ENCODE measurements at places on chromosomes 11 and 22.
A peak's percentile ranks its signal among the peaks of the same experiment; 100 is the strongest.

DNA sequence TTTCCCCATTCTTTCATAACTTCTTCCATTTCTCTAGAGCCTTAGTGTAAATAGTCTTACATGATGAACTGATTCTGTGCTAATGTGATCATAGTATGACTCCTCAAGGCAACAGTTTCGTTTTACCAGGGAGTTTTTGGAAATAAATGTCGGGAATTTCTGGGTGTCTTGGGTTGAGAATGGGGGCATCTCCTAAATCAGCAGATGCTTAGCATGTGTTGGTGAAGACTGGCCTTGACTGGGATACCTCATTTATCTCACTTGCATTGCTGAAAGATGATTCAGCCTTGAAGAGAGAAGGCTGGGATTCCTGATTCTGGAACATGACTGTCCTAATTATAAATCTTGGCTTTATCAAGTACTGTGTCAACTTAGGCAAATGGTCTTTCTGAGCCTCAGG lies 115.7 kb upstream of the C11orf87 start:
- no peak for DNase-seq

DNA sequence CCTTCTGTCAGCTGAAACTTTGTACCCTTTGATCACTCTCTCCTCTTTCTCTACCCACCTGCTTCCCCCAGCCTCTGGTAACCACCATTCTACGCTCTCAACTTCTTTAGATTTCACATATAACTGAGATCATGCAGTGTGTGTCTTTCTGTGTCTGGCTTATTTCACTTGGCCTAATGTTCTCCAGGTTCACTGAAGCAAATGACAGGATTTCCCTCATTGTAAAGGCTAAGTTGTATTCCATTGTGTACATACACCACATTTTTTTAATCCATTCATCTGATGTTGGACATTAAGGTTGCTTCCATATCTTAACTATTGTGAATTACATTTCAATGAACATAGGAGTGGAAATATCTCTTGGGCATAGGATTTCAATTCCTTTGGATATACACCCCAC lies 207.6 kb downstream of the MIAT start:
- DNase-seq = no peak

GRCh38 chr11:14898906-14899305 lies 6.9 kb upstream of the CYP2R1 start:
- DNase-seq = no peak

- DNase-seq = no peak
Measured at GRCh38 chr11:113242767-113243397, 71.5 kb upstream of the TTC12 start.

DNA sequence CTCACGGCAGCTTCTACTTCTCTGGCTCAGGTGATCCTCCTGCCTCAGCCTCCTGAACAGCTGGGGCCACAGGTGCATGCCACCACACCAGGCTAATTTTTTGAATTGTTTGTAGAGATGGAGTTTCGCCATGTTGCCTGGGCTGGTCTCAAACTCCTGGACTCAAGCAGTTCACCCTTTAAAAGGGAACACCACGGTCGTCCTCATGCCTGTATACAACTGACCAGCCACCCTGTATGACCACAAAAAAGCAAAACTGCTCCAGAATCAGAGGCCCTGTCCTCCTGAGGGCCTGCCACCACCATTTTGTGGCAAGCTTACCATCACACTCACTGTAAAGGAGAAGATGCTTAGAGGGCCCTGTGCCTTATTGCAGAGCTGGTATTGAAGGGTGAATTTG lies 2.2 kb downstream of the GLB1L3 start:
- DNase-seq = peak; percentile 8

- no peak for DNase-seq
Measured at GRCh38 chr22:48802576-48802975, 1025.1 kb downstream of the BRD1 start.

- no peak for DNase-seq
Measured at GRCh38 chr11:61473370-61474012, 35.1 kb upstream of the LRRC10B start.

DNA sequence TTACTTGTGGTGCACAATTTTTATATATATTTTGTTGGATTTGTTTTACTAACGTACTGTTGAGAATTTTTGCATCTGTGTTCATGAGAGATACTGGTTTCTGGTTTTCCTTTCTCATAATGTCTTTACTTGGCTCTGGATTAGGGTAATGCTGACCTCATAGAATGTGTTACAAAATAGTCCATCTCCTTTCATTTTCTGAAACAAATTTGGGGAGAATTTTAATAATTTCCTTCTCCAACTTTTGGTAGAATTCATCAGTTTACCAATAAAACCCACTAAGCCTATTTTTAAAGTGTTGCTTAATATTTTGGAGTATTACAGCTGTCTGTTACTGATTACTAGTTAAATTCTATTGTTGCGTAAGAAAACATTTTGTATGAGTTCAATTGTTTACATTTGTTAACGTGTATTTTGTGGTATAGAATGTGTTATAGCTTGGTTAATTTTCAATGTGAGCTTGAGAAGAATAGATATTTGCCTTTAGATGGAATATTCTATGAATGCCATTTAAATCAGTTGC lies 11.5 kb downstream of the TRIM22 start:
- no peak for DNase-seq

GRCh38 chr11:128069665-128070064 lies 517.7 kb downstream of the ETS1 start:
- no peak for DNase-seq

GRCh38 chr11:63080682-63081081 lies 63.3 kb downstream of the SLC22A24 start:
- no peak for DNase-seq

GRCh38 chr11:15149050-15149449 lies 34.3 kb downstream of the INSC start:
- DNase-seq = no peak

GRCh38 chr22:39478441-39478850 lies 21.6 kb downstream of the MGAT3 start:
- DNase-seq = no peak

DNA sequence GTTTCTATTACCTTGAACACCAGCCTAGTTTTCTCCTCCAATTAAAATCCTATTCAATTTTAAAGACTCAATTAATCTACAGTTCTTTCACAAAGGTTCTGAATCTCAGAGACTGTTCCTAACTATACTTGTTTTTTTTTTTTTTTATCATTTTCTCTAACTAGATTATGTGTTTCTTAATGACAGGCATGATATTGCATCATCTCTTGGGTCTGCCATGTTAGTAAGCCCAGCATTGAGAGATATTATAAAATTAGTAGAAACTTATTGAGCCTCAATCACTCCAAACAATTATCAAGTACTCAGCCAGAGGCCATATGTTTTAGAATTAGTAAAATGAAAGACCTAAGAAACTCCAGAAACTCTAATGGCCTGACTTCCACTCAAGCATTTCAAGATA lies 28.1 kb upstream of the SLC5A12 start:
- DNase-seq = no peak

- no peak for DNase-seq
Measured at GRCh38 chr22:24925586-24926427, 20.7 kb downstream of the LHFPL7 start.

DNA sequence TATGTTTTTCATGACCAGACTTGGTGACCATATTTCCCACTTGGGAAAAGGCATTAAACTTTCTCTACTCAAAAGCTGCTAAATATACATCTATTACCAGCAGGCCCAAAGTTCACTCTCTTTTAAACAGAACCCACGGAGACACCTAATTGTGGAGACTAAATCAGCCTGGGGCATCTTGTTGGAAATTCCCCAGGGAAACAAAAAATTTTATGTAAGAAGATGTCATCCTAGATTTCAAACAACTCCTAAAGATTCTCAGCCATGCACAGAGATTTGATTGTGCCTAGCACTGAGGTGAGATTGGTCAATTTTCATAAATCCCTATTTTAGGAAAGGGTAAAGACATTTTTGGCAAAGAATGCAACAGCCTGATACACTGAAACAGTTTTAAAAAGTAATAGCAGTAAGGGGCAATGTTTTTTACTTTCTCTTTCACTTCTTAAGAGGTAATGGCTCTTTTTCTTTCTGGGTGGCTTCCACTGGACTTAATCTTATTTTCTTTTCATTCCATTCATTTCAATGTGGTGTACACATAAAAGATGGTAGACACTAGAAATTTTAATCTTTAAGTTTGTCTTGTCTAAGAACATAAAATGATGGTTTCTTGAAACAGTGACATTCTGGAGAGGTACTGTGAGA lies 9.6 kb downstream of the OR52N2 start:
- DNase-seq = no peak

DNA sequence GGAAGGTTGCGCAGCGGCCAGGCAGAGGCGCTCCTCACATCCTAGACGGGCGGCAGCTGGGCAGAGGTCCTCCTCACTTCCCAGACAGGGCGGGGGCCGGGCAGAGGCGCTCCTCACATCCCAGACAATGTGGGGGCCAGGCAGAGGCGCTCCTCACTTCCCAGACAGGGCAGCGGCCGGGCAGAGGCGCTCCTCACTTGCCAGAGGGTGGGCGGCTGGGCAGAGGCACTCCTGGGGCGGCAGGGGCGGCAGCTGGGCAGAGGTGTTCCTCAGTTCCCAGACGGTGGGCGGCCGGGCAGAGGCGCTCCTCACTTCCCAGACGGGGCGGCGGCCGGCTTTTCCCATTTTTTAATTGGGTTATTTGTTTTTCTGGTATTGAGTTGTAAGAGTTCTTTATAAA lies 20.2 kb upstream of the PTS start:
- DNase-seq = no peak

DNA sequence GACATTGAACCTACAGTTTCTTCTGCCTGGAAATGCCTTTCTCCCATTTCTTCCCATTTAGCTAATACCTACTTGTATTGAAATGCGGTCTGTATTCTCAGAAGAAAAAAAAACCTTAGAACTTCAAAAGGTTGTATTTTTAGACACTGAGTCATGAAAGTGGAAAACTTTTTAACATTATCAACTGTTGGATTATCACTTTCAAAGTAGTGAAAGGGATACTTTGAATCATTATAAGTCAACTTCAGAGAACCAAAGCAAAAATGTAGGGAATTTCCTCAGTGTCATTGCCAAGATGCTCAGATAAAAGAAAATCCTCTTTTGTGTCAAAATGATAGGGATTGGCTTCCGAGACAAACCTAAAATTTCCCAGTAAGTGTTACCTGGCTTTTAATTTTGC lies 6.6 kb downstream of the HOATZ start:
- DNase-seq = no peak

DNA sequence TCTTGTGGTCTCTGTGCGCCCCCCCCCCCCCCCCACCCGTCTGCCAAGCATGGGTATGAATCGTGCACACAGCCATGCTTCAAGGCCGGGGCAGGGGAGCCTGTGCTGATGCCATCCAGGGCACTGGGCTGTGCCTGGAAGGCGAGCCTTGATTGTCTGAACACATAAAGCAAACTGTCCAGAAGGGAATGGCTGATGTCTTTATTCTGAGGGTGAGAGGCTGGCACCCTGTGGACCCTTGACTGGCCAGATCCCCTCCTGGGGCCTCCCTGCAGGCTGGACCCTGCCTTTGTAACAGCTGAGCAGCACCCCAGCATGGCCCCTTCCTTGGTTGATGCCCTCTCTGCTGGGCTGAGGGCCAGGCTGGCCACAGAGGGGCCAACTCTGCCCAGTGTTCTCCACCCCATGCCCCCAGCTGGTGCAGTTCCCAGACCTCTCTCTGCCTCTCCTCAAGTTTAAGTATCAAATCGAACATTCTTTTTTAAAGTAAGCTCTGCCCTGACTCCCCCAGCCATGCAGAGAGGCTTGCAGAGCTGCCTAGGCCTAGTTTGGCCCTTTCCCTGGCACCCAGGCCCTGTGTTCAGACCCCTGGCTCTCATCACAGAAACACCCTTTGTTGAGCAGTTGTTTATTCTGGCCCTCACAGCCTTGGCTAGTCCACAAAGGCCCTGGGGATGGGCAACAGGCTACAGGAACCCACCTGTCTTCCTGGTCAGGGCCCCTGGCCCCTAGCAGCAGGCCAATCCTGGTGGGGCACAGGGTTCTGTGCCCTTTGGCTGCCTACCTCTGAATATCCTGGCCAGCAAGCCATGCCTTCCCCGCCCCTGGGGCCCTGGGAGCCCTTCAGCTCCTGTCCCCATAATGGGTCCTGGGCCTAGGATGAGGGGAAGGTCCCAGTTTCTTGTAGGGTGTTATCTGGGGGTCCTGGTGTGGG lies 3.9 kb upstream of the RANBP1 start:
- no peak for DNase-seq

DNA sequence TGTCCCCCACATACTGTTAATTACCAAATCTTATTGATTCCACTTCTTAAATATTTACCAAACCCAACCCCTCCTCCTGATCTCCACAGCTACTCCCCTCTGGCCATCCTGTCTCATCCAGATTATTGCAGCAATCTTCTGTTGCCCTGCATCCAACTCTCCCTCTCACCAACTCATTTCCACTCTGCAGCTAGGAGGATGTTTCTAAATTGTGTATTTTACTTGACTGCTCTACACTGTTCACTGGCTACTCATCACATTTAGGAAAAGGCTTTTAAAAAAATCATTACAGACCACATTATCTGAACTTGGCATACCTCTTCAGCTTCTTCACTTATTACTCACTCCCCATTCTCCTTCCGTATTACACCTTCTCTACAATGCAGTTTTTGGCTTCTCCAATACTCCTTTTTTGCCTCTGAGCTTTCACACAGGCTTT lies 117.9 kb downstream of the ATG16L2 start:
- no peak for DNase-seq

DNA sequence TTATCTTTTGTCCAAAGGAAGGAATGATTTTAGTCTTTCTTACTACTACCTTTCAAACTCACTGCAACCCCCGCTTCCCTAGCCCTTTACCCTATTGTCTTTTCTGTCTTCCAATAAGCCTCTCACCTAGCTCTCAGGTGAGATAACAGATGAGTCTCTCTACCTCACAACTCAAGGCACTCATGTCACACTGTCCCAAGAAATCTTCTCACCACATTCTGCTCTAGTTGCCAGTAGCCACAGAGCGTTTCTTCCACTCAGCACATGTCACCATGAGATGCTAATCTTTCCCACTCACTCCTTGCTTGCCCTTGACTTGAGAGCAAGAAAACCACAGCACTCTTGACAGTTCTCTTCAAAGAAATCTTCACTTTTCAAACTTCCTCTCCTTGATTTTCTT lies 32.7 kb upstream of the TMEM41B start:
- no peak for DNase-seq

DNA sequence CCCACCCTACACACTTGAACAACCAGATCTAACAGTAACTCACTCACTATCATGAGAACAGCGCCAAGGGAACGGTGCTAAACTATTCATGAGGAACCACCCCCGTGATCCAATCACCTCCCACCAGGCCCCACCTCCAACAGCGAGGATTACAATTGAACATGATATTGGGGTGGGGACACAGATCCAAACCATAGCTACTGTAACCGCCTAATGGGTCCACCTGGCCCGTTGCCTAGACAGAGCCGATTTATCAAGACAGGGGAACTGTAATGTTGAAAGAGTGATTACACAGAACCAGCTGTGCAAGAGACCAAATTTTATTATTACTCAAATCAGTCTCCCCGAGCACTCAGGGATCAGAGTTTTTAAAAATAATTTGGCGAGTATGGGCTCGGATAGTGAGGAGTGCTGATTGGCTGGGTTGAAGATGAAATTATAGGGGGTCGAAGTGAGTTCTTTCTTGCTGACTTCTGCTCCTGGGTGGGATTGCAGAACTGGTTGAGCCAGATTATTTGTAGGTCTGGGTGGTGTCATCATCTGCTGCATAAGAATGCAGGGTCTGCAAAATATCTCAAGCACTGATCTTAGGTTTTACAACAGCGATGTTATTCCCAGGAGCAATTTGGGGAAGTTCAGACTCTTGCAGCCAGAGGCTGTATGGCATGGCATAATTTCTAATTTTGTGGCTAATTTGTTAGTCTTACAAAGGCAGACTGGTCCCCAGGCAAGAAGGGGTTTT lies 17.9 kb upstream of the ZC3H12C start:
- no peak for DNase-seq

- no peak for DNase-seq
Measured at GRCh38 chr11:30346068-30346688, 23.3 kb downstream of the ARL14EP start.
